Colonic mucosa (tissue), 4 donors: ENCODE measurements at places on chromosomes 11 and 22.

DNA sequence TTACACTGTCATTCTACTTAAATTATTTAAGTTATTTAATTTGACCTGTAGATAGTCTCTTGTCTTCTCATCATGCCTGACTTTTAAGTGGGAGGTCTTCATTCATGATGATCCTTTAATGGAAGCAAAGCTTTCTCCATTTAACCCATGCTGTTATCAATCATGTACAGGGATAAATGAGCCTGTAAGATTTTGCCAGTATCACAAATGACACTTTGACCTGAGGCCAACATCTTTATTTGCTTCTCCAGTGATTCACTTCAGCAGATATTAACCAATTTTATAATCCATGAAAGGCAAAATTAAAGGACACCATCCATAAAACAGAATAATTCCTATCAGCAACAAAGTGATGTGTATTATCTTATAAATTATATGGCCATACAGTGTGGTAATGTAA lies 7.7 kb downstream of the CCDC73 start:
- no peak for DNase-seq

DNA sequence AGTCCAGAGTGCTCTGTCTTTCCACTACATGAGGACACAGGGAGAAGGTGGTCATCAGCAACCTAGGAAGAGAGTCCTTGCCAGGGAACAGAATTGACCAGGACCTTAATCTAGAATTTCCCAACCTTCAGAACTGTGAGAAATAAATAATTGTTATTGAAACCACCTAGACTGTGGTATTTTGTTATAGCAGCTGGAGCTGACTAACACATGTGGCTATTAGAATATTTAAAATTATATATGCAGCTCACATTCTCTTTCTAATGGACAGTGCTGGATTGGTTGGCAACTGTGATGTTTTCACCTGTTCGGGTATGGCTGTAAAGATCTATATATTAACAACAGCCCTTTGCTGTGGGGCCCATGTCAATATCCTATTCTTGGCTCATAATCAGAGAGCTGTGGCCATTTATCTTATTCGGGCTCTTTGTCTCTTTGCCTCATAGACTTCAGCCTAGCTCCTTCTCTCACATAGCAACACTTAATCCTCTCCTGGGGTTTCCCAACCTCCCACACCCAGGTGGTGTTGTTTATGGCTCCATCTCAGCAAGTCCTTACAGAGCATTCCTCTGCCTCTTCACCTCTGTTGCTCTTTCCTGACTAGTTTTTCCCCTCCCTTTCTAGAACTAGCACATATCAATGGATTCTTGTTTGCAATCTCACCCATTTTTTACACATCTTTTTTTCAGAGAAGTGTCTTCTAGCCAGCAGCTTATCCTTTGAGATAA lies 46.4 kb upstream of the AMOTL1 start:
- no peak for DNase-seq

DNA sequence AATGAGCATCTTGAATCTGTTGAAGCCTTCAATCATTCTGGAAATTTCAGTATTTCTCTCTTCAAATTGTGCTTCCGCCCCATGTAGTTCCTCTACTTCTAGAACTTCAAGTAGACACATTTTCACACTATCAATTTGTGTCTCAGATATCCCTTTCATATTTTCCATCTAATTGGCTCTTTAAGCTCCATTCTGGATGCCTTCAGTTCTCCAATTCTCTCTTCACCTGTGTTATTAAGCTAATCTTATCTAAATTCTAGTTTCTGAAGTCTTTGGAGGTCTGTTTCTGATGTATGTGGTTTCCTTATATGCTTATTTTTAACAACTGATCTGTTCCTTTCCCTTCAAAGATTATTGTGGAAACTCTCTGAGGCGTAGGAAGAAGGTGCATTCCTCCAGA lies 36.3 kb downstream of the CSTF3 start:
- DNase-seq: no peak

- no peak for DNase-seq
These were observed 680.3 kb downstream of the NTM start for GRCh38 chr11:132050577-132051165.

DNA sequence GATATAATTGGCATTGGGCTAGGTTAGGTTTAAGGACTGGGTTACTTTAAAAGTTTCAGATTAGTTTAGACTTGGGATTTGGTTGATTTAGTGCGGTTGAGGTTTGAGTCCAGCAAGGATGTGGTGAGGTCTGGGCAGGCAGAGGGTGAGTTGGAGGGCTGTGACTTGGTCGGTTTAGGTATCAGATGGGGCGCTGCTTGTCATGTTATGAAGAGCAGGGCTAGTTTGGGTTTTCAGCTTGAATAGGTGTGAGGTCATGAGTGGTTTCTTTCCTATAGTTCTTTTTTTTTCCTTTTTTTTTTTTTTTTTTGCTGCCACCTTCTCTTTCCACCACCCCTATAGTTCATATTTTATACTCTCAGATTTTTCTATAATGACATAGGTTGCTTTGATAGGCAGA lies 4.8 kb downstream of the CLCF1 start:
- no peak for DNase-seq

- DNase-seq: no peak
These were observed 8.7 kb downstream of the POU2AF1 start for GRCh38 chr11:111370270-111370901.

DNA sequence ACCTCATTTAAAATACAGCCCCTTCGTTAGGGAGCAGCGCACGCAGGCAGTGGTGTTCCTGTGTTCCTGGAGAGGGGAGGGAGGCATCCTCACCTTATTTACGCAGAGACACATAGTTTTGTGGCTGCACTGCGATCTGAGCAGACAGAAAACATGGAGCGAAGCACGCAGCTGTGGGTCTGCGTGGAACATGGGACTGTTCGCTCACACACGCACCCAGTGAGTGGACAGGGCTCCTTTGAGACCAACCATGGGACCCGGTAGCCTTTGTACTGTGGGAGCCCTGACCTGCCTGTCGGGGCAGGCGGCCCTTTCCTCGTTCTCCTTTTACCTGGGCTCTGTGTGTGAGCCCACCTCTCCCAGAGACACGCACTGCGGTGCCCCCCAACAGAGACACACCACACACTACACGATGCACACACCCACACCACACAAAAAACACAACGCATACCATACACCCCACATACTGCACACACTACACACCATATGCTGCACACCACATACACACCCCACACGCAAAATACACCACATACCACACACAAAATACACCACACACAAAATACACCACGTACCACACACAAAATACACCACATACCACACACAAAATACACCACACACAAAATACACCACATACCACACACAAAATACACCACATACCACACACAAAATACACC lies 1245.7 kb downstream of the BRD1 start:
- no peak for DNase-seq
